WTC11 (cell line): ENCODE measurements at places on chromosomes 3 and 15. TPM values are rescaled to one million over a fixed set of nuclear protein-coding genes. Genes with fewer than 3 reads are reported as not detected.

CYP8B1 gene
- total RNA-seq, result 0.13 to 0.18 TPM (median 0.16 TPM) in 3 replicates

SERINC4 gene
- total RNA-seq, result 0.09 to 0.16 TPM in 2 of 3 replicates, not detected in the other

ZNF660 gene
- total RNA-seq, result 7.8 to 11.0 TPM (median 9.0 TPM) in 3 replicates

CNTN4 gene
- not detected in 3 replicates for total RNA-seq

GOLGA6L6 gene
- total RNA-seq, result not detected in 3 replicates

SLC15A2 gene
- 2.4 to 3.8 TPM (median 3.4 TPM) in 3 replicates for total RNA-seq

EPHB3 gene
- 5.3 to 11.4 TPM (median 6.3 TPM) in 3 replicates for total RNA-seq

BBX gene
- total RNA-seq, result 45.0 to 52.0 TPM (median 49.3 TPM) in 3 replicates

TLR9 gene
- total RNA-seq, result not detected in 3 replicates

WDR72 gene
- 8.6 to 8.7 TPM (median 8.6 TPM) in 3 replicates for total RNA-seq

CCDC13 gene
- 0.79 TPM in 1 of 3 replicates, not detected in the others for total RNA-seq

ABHD6 gene
- total RNA-seq, result 5.4 to 6.5 TPM (median 6.3 TPM) in 3 replicates

GPR171 gene
- total RNA-seq, result 0.17 to 0.32 TPM in 2 of 3 replicates, not detected in the other

SLC28A2 gene
- total RNA-seq, result 0.20 TPM in 1 of 3 replicates, not detected in the others

ITGA11 gene
- 0.11 to 0.60 TPM (median 0.15 TPM) in 3 replicates for total RNA-seq
